ENCODE measurements at places on chromosomes 6 and 20. TPM values are rescaled to one million over a fixed set of nuclear protein-coding genes. Genes with fewer than 3 reads are reported as not detected.

The HLA-DRB1 gene
- not detected for polyA plus RNA-seq

The BTNL2 gene
- not detected for polyA plus RNA-seq

The VSX1 gene
- polyA plus RNA-seq: 1.2 TPM

The NANP gene
- polyA plus RNA-seq: 11.2 TPM

The IL20RA gene
- polyA plus RNA-seq: not detected

The DSP gene
- polyA plus RNA-seq: 14.1 TPM

Measured in A549 (cell line).